SJSA1 (cell line): ENCODE measurements at places on chromosomes 16 and 17. TPM values are rescaled to one million over a fixed set of nuclear protein-coding genes. Genes with fewer than 3 reads are reported as not detected.

DNA sequence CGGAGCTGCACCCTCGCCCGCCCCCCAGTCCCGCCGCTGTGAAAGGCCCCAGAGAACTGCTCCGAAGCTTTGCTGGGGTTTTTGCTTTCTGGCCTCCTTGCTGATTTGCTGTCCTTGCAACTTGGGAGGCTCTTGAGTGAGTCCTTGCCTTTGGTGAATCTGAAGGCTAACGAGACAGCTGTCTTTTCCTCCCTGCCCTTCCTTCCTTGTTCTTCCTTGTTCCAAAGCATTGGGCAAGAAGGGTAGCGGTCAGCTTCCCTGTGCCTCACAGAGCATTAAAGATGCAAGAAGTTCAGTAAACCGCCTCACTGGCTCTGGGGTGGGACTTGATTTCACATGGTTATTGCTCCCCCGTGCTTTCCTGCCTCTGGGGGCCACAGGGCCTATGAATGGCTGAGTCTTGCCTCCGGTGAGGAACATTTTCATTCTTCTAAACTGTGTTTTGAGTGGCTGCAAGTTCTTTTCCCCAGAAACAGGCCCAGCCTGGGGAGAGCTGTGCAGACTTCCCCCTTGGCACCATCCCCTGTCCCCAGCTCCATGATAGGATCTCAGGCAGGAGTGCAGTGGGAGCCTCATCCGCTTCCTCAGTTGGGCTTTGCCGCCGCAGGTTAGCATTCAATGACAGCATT, 1.4 kb downstream of the YPEL2 start:
- peak; percentile 31 for DNase-seq

GRCh38 chr17:81011951-81012350, 20.3 kb downstream of the CHMP6 start:
- no peak for DNase-seq

SCNN1B gene
- total RNA-seq = not detected in 2 replicates

DNA sequence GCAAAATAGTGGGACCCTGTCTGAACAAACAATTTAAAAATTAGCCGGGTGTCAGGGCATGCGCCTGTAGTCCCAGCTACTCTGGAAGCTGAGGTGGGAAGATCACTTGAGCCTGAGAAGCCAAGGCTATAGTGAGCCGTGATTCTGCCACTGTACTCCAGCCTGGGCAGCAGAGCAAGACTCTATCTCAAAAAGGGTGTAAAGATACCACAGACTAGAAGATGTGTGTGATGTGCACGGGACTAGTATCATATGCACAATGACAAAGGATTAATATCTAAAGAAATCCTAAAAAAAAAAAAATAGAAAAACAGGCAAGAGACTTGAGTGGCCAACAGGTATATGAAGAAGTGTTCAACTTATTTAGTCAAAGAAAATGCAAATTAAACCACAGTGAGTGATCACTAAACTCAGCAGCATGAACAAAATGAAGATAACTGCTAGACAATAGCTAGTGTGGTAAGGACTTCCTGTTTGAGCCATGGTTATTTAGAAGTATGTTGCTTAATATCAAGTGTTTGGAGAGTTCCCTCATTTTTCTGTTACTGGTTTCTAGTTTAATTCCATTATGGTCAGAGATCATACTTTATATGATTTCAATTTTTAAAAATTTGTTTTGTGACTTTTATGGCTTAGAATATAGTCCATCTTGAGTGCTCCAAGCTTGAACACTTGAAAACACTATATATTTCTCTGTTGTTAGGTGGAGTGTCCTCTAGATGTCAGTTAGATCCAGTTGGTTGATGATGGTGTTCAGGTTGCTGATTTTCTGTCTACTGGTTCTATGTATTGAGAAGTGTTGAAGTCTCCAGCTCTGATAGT, 14.7 kb upstream of the SLX4 start:
- no peak for DNase-seq

SLC52A1 gene
- not detected in 2 replicates for total RNA-seq

DNA sequence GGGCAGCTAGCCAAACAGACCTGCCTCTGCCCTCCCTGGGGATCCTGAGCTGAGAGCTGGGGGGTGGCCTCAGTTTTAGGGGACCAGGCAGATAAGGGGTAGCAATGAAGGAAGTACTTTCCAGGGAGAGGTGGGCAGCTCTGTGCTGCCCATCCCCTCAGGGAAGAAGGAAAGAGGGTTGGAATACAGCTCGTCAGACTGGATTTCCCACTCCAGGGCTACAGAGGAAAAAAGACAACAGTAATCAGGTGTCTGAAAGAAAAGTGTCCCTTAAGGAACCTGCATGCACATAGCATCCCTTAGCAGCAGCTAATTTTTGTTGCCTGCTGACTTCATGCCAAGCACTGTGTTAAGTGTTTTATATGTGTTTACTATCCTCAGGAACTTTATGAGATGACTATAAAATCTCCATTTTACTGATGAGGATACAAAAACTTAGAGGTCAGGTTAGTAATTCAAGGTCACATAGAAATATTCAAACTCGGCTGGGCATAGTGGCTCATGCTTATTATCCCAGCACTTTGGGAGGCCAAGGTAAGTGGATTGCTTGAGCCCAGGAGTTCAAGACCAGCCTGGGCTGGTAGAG, 3.2 kb upstream of the MRPL58 start:
- DNase-seq = no peak

DNA sequence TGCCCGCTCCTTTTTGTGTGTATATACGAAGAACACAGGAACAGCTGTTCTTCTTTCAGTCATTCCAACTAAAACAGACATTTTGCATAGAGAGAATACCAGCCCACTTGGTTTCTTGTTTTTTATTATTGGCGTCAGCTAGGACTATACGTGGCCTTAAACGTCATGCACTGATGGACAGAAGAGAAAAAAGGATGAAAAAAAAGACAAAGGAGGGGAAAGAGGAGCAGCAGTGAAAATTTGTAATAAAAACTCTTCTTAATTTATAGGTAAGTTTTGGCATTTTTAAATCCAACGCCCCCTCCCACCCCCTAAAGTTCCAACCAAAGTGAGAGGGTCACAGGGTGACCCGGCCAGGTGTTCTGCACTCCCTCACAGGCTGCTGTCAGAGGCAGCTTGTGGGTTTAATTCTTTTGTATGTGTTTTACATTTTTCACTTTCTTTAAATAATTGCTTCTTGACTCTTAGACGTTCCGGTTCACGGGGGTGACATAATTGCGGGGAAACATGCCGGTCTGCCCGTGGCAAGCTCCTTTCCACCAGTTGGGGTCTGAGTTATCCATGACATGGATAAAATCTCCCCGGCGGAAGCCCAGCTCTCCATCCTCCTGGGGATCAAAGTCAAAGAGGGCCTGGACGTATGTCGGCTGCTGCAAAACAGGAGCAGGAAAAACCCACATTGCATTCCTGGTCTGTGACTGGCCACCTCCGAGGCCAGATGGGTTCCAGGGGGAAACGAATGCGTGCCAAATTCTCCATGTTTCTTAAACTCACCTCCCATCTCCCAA, 30.9 kb upstream of the SLC25A19 start:
- no peak for DNase-seq

GRCh38 chr17:56808503-56808902, 25.2 kb downstream of the C17orf67 start:
- DNase-seq = no peak

DHRS7C gene
- total RNA-seq = not detected in 2 replicates

DNA sequence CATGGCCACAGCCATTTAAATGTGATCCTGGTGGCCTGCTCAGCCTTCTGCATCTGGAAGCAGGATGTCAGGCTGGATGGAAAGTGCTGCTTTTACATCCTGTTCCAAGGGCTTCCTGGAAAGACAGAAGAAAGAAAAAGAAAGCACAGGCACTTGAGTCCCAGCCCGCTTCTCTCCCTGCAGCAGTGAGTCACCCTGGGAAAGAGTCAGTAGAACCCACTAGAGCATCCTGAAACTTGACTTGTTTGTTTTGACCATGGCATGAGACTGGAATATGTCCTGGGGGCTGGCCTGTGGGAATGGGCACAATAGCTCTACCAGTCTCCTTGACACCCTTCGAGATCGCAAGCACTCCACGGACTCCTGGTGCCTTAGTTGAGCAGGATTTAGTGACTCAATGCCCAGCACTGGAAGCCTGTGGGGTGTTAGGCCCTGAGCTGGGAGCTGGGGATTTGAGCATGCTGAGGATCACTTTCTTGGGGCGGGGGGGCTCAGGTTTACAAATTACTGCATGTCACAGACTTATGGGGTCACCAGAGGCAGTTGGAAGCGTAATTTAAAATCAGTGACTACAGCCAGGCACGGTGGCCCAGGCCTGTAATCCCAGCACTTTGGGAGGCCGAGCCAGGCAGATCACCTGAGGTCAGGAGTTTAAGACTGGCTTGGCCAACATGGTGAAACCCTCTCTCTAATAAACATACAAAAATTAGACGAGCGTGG, 22.1 kb upstream of the GNA13 start:
- DNase-seq = peak; percentile 91

IRF8 gene
- 0.56 and 1.1 TPM in 2 replicates for total RNA-seq

TPSG1 gene
- not detected in 2 replicates for total RNA-seq

- DNase-seq = no peak
These were observed 44.9 kb upstream of the ERN1 start for GRCh38 chr17:64174686-64175456.

ZP2 gene
- total RNA-seq = not detected in 2 replicates

DNA sequence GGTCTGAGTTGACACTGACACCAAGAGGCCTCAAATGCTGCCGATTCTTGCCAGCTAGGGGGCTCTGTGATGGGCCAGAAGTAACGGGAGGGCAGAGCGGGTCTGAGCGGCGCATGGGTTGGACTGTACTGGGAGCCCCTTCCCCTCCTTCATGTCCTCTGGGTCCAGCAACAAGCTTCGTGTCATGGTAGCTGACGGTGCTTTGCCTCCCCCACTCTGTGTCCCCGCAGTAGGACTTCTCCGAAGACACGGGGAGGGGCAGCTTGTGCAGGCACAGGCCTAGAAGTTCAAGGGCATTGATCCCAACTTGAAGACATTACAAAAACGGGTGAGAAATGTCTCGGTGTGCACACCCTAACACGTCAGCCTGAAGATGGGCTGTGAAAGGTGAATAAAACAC, 39.8 kb upstream of the DNAH17 start:
- DNase-seq = no peak

DNA sequence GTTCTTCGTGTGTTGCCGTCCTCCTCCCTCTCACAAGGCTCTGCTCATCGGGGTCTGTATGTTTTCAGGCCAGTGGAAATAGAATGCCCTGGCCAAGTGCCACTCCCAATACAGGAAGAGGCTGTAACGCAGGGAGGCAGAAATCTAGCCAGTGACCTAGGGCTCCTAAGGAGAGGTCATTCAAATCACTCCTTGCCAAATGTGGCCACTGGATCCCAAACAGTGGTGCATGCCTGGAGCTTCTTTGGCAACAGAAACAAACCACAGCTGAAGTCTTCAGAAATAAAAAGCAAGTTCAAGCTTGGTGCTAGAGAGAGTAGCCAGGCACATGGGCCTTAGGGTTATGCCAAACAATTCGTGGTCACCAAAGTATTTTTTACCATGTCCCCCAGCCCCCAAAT, 66.1 kb downstream of the SMG6 start:
- DNase-seq = no peak

HID1 gene
- total RNA-seq = 0.16 TPM in 1 of 2 replicates, not detected in the other

- no peak for DNase-seq
These were observed 8.5 kb downstream of the HS3ST3A1 start for GRCh38 chr17:13593021-13593751.

DNA sequence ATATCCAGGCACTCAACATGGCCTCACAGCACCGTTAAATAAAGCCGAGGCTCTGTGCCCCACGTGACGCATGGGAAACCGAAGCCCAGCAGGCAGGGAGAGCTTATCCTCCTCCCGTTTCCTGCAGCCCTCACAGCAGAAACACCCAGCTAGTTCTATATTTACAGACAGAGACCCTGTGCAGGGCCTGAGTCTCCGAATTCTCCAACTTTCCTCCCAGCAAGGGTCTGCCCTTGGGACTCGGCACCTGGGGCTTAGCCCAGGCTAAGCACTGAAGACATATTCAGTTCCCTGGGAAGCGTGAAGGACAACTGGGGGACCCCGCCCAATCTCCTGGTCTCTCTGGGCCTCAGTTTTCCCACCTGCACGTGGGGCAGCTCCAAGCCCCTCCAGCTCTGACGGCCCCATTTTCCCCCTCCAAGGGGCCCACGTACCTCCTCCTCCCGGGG, 29.2 kb downstream of the TRPV3 start:
- no peak for DNase-seq

- no peak for DNase-seq
These were observed 68.9 kb upstream of the KCNJ16 start for GRCh38 chr17:70006159-70006558.

DNA sequence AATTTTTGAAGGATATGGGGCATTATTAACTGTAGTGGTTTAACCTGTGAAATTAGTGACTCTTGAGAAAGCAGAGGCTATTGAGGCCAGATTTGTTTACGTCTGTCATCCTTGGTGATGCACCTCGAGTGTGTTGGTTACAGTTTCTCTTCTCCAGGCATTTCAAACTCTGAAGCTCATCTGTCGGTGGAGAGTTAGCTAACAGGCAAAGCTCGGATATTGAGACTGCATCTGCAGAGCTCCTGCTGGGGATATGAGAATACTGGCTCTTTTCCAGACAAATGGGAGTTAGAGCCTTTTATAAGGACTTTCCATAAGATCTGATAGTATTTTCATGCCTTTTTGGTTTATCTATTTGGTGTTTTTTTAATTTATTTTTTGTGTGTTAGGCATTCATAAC, 6.7 kb downstream of the CLEC16A start:
- no peak for DNase-seq

DNA sequence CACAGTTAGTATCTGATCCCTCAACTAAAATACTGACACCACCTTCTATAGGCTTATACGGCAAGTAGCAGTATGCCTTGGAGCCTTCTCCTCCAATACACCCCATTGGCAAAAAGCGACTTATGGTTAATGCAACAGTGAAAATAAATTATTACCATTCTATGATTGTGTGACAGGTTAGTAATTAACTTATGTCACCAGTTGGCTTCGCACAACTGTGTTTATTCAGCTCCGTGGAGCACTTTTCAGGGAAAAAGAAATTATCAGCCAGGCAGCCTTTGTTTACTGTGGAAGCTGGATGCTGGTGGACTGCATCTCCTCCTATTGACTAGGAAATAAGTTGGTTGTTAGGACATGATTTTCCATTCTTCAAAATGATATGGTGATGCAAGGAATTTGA, 833.8 kb upstream of the RBFOX1 start:
- no peak for DNase-seq

DNA sequence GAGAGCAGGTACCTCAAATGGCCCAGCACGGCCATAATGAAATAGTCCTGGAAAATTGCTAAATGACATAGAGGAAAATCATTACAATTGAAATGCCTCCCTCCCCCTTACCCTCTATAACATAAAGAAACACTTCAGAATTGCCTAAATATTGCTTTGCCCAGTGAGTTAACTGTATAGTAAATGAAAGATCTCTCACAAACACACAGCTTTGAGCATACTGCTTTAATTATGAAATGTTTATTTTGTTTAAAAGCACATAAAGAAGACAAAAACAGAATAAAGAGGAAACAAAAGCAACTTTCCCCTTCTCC, 9.3 kb upstream of the ADAMTS18 start:
- no peak for DNase-seq

- peak; percentile 66 for DNase-seq
These were observed 391.3 kb upstream of the CDH5 start for GRCh38 chr16:65975049-65975708.
